Endothelial cell (in vitro differentiated cells): ENCODE measurements at places on chromosomes 13 and 19. TPM values are rescaled to one million over a fixed set of nuclear protein-coding genes. Genes with fewer than 3 reads are reported as not detected.

Gene ZNF208
- total RNA-seq, result 1.7 TPM

Gene CEACAM3
- not detected for total RNA-seq

Gene IL17D
- 2.1 TPM for total RNA-seq

Gene CHAMP1
- total RNA-seq, result 21.6 TPM

Gene PKN1
- 207 TPM for total RNA-seq

Gene TMEM59L
- 0.15 TPM for total RNA-seq

Gene FCER2
- not detected for total RNA-seq
